CD4-positive, CD25-positive, alpha-beta regulatory T cell (primary cell): ENCODE measurements at places on chromosomes 3 and 15. TPM values are rescaled to one million over a fixed set of nuclear protein-coding genes. Genes with fewer than 3 reads are reported as not detected.
A peak's percentile ranks its signal among the peaks of the same experiment; 100 is the strongest.

DNA sequence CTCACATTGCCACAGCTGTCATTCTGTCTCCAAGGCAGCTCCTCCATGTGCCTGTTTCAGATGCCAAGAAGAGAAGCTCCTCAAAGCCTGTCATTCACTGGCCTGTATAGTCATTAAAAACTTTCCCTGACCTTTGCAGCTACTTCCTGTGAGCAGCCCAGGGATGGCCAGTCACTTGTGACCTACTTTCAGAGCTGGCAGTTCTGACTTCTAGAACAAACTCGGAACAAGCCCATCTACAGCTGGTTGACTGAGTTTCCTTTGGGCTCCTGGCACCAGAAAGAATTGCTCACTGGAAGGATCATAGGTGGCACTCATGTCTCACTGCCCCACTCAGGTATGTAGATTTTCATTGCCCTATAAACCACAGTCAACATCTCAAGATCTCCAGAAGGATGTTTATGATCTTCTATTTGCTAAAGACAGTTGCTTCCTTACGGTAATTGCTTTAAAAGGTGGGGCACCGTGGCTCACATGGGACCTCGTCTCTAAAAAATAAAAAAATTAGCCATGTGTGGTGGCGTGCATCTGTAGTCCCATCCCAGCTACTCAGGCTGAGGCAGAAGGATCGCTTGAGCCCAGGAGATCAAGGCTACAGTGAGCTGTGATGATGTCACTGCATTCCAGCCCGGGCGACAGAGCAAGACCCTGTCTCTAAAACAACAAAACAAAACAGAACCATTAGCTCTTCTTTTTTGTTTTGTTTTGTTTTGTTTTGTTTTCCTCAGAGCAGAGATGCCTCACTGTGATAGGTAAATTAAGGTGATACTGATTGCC lies 11.2 kb upstream of the ATP13A3 start:
- DNase-seq, result peak; percentile 40

DNA sequence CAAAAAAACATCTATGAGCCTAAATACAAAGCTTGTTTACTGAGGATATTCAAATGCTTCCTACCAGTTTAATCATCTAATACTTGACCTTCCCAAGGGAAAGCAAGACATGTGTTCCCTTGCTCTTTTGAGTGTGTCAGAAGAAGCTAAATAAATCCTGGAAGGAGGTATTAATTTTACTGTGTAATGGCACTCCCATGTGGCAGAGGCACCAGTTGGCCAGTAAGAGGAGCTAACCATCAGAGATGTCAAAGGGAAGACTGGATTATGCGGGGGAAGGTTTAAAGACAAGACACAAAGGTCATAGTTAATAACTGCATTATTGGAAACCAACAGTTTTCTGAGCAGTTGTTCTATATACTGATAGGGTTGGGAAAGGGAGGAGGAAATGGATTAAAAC lies 125.1 kb downstream of the SUCLG2 start:
- DNase-seq, result no peak

GRCh38 chr3:17125738-17126442 lies 241.1 kb downstream of the PLCL2 start:
- no peak for DNase-seq

- DNase-seq, result peak; percentile 51
Observed at GRCh38 chr3:13657660-13658435, 108.9 kb downstream of the FBLN2 start.

GRCh38 chr15:73956743-73957135 lies 30.5 kb downstream of the LOXL1 start:
- no peak for DNase-seq

DNA sequence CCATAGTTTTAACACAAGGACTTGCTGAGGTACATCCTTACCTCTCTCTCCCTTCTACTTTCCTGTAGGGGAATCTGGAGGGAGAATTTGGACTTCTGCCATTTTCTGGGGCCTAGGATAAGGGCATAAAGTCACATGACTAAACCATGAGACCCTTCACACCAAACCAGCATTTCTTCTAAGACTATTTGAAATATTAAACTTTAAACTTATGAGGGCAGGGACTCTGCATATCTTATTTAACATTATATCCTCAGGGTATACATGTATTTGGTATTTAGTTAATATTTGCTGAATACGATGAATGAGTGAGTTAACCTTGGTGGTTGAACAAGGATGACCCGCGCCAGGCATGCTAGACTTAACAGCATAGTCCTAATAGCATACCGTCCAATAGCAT lies 63.4 kb downstream of the USP13 start:
- no peak for DNase-seq

- no peak for DNase-seq
Observed at GRCh38 chr3:158748237-158748828, 16.1 kb upstream of the RARRES1 start.

GRCh38 chr3:133386876-133387275 lies 13.0 kb upstream of the BFSP2 start:
- DNase-seq, result no peak

GRCh38 chr15:43410572-43411214 lies 39.8 kb downstream of the TUBGCP4 start:
- DNase-seq, result no peak

The SPRED1 gene
- not detected for total RNA-seq

The TASOR gene
- total RNA-seq, result 77.4 TPM

The SERP1 gene
- total RNA-seq, result 104 TPM

The CHRFAM7A gene
- 0.59 TPM for total RNA-seq
